Stimulated activated CD4-positive, alpha-beta T cell treated with anti-CD3 and anti-CD28 coated beads, Interleukin-15, amount 100 ng/mL, for 1 hour (primary cell): ENCODE measurements at places on chromosomes 6 and 20.

DNA sequence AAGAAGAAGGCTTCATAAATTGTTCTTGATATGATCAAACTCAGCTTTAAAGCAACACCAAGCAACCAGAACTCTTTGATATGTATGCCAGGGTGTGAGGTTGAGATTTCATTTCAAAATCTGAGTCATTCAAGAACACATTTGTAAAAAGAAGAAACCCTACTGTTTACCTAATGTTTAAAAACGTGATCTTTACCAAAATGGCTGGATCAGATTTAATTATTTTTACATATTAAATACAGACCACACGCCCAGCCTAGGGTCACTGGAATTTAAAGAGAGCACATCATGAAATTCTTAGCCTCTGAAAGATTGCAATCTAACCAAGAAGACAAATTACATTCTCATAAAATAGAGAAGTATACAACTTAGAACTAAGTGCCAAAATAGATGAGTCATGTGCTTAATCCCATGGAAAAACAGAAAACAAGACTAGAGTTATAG, 206.8 kb upstream of the SMLR1 start:
- DNase-seq, result no peak

- DNase-seq, result no peak
Observed at GRCh38 chr6:140540743-140541142, 1166.3 kb upstream of the CITED2 start.

DNA sequence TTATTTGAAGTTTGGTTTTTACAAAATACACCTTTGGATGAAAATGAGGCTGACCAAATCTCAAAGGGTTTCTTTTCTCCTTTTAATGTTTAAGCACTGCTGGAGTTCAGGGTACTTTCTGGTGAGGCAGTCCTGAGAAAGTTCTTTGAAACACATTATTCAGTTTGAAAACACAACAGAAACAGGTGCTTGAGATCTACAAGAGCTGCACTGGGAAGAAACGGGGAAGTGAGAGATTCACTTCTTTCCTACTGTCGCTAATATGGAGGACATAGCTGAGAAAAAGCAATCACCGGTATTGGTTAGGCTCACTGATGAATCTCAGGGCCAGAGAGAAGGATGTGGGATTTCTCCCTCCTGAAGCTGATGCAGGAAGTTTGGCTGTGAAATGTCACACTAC, 22.9 kb upstream of the TMEM170B start:
- DNase-seq, result no peak

DNA sequence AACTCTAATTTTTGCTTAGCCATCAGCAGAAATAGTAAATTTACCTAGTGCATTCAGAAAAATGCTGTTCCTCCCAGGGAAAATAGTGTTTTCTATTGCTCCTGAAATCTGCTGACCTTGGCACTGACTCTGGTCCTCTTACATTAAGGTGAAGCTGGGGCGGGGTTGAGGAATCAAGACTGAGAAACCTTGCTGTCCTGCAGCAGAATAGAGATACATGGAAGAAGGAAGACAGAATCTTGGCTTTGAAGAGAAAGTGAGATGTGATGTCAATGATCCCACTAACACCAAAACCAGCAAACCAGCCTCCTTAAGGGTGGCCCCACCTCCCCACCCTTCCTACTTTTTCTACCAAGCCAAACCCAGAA, 840 bp upstream of the LY86 start:
- DNase-seq, result no peak

DNA sequence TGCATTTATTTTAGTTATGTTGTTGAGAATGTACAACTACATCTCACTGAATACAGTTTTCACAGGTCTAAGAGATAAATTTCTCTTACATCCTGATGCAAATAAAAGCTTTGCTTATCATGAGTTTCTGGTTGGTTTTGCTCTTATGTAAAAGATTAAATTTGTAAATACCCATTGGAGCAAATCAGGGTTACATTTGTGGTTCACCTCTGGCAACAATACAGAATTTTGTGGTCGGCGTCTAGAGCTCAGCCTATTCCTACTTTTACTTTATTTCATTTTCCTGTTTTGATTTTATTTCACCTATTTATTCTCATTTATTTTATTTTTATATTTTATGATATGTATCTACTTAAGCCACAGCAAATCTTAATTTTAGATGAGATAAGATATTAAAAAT, 271.9 kb upstream of the MARCKS start:
- no peak for DNase-seq

DNA sequence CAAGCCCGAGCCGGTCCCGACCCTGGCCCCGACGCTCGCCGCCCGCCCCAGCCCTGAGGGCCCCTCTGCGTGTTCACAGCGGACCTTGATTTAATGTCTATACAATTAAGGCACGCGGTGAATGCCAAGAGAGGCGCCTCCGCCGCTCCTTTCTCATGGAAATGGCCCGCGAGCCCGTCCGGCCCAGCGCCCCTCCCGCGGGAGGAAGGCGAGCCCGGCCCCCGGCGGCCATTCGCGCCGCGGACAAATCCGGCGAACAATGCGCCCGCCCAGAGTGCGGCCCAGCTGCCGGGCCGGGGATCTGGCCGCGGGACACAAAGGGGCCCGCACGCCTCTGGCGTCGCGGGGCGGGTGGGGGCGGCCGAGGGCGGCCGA, 37.5 kb downstream of the YTHDF1 start:
- DNase-seq, result no peak

DNA sequence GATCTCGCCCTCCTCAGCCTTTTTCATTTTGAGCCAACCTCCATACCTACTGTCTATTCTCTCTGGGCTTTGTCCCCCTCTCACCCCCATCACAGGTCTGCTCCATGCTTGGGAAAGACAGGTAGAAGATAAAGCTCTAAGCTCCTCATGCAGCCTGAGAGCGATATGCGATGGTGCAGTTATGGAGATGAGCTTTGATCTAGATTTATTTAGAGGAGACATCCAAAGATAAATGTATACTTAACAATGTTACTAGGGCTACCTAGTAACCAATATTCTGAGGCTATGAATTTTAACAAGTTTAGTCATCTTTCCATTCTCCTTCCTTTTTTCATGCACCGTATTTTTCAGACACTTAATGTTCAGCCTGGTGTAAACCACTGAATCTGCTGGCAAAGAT, 95.3 kb downstream of the TRDN start:
- no peak for DNase-seq

DNA sequence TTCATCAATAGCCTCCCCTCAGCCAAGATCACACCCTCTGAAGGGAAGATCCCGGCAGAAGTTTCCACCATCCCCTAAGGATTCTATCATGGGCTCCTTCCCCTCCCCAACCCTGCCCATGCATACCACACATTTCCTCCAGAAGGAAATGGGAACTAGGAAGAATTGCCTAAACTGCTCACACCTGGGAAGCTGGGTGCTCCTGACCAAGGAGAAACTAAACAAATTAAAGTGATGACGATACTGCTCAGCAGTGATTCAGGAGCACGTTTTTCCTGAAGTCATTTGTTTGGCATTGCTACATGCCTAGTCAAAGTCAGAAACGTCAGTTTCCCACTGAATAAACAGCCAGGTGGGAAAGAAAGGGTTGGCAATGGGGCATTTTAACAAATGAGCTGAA, 136.1 kb upstream of the CDYL start:
- DNase-seq, result no peak

DNA sequence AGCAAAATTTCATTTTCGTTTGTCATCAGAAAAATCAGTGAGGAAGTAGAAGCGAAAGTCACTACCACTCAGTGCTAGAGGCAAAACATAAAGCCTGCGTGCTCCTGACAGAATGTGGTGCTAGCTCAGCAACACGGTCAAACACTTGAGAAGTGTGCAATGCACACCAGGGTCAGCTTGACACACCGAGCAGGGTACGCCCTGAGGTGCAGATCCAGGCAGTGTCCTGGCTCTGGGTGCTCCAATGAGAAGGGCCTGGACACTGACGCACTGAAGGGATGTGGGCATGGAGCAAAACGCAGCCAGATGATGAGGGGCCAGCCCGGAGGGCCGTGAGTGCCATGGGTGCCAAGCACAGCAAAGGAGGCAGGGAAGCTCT, 5.9 kb downstream of the RNASET2 start:
- DNase-seq, result no peak

GRCh38 chr6:10960171-10960570, 73.3 kb downstream of the SYCP2L start:
- no peak for DNase-seq

GRCh38 chr6:169604076-169604475, 97.8 kb downstream of the WDR27 start:
- no peak for DNase-seq

DNA sequence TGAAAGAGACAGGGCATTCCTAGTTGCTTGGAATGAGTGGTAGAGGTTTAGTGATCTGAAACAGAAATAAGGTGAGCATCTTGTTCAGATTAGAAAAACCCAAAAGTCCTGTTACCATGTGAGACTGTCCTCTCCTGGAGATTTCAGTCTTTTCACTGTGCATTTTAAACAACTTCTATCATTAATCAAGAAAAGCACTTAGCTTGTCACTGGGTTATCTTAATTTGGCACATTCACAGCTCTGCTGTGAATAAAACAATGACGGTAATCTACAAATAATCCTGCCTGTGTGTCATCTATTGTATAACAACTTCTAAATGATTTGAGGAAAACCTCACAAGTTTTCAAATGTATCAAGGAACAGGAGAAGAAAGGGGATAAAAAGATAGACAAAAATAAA, 9.5 kb upstream of the SMIM8 start:
- no peak for DNase-seq

GRCh38 chr6:48110436-48111142, 408 bp downstream of the PTCHD4 start:
- DNase-seq, result no peak

GRCh38 chr6:105313211-105313610, 89.7 kb downstream of the PREP start:
- no peak for DNase-seq

- no peak for DNase-seq
Observed at GRCh38 chr6:15770347-15771143, 107.7 kb upstream of the DTNBP1 start.

DNA sequence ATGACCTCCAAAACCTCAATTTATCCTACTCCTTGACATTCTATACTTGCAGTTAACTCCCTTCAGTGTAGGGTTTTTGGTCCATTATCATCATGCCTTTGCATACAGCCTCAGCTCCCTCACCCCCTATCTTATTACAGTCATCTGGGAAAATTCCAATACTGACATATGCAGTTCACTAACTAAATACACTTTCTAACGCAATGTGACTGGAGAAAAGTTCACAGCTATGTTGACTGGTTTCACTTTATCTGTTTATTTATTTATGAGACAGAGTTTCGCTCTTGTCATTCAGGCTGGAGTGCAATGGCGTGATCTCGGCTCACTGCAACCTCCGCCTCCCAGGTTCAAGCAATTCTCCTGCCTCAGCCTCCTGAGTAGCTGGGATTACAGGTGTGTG, 64.9 kb downstream of the CRYBG1 start:
- DNase-seq, result no peak

- no peak for DNase-seq
Observed at GRCh38 chr6:39452306-39453145, 130.0 kb upstream of the KCNK16 start.

- DNase-seq, result no peak
Observed at GRCh38 chr6:90719321-90720195, 132.7 kb upstream of the MAP3K7 start.

DNA sequence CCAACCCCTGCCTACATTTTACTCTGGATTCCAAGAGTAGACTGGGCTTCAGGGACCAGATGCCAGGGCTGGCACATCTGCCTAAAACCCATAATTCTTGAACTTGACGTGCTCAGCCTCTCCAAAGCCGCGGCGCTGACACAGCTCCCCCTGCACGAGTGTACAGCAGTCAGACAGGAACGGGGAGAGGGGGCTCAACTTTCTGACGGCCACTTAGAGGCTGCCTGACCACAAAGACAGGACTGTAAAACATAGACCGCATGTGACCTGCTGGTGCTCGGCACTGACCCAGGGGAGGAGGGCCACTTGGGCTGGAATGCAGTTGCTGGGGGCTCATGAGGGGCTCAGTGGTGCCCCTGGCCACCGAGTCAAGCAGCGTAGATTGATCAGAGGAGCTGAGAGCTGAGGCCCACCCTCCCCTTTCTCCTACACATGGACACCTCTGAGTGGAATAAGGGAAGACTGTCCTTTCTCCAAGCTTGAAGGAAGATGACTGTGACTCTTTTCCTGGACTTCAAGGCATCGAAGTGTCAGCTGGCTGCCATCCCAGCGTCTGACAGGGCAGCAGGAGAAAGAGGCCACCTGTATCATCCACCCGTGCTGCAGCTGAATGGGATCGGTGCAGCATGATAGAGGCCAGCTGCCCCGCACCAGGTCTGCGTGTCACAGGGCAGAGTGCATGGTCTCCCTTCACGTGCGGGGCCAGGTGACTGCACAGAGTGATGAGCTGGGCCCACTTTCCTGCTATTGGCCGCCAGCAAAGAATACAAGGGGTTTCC, 171.3 kb upstream of the AGPAT4 start:
- no peak for DNase-seq

- no peak for DNase-seq
Observed at GRCh38 chr6:34236131-34236442, 586 bp upstream of the HMGA1 start.

- no peak for DNase-seq
Observed at GRCh38 chr6:53056273-53056672, 8.9 kb upstream of the FBXO9 start.

DNA sequence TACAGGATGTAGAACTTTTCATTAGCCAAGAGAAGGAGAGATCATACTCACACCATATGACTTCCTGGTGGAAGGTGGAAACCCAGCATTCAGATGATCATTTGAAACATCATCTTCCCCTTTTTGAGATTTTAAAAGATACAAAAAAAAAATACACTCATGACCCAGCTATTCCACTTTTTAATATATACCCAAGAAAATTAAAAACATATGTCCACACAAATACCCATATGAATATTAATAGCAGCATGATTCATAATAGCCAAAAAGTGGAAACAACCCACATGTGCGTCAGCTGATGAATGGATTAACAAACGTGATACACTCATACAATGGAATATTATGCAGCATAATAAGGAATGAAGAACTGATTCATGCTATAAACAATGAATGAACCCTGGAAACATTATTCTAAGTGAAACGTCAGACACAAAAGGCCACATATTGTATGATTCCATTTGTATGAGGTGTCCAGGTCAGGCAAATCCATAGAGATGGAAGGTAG, 130.0 kb upstream of the SGK1 start:
- DNase-seq, result no peak

GRCh38 chr20:59804347-59804746, 129.1 kb downstream of the SYCP2 start:
- DNase-seq, result no peak

- no peak for DNase-seq
Observed at GRCh38 chr20:36461600-36462439, 79.5 kb upstream of the MYL9 start.

DNA sequence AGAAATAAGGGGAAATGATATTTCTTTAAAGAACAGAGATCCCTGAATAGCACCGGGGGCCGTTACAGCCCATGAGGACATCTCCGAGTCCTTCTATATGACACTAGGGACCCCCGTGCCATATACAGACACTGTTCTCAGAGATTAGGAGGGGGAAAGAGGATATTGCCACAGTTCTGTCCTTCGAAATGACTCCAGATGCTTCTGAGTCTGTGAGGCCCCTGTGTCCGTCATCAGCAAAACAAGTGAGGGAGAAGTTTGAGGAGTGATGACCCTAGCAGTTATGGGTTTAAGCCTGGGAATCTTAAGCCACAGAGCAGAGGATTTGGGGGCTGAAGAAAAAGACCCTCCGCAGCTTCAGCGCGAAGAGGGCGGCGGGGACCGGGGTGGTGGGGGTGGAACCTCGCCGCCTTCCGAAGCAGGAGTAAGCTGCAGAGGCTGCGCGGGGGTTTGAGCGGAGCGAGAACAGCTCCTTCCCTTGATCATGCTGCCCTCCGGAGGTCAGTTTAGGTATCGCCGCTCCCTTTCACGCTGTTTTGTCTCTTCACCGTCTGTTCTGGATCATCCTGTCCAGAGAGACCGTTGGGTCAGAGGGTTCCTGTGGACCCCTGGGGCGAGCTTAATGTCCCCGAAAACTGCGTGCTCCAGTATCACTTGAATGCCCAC, 23.6 kb downstream of the VPS52 start:
- DNase-seq, result peak; percentile 78
